ENCODE measurements at places on chromosomes 6 and 20. TPM values are rescaled to one million over a fixed set of nuclear protein-coding genes. Genes with fewer than 3 reads are reported as not detected.

GRCh38 chr20:36237477-36237876 lies 1.2 kb downstream of the AAR2 start:
- DNase-seq = no peak

PANK2 gene
- total RNA-seq = 63.8 TPM

SMIM26 gene
- total RNA-seq = 64.7 TPM

DNA sequence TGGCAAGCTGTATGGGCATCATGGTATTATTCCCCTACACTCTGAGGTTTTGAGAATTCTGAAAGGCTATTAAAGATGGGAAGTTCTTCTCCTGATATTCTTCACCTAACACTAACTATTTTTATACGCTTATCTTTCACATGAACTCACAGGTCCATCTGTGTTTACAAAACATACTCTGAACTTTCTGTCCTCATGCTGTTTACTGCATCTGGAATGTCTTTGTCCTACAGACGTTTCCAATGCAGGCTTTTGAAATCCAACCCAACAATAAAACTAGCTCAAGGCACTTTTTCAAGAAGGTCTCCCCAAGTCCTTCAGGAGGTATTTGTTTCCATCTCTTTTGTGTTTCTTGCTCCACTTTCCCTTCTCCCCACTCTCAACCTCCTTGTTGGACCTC lies 60.5 kb upstream of the MLIP start:
- no peak for DNase-seq

DNA sequence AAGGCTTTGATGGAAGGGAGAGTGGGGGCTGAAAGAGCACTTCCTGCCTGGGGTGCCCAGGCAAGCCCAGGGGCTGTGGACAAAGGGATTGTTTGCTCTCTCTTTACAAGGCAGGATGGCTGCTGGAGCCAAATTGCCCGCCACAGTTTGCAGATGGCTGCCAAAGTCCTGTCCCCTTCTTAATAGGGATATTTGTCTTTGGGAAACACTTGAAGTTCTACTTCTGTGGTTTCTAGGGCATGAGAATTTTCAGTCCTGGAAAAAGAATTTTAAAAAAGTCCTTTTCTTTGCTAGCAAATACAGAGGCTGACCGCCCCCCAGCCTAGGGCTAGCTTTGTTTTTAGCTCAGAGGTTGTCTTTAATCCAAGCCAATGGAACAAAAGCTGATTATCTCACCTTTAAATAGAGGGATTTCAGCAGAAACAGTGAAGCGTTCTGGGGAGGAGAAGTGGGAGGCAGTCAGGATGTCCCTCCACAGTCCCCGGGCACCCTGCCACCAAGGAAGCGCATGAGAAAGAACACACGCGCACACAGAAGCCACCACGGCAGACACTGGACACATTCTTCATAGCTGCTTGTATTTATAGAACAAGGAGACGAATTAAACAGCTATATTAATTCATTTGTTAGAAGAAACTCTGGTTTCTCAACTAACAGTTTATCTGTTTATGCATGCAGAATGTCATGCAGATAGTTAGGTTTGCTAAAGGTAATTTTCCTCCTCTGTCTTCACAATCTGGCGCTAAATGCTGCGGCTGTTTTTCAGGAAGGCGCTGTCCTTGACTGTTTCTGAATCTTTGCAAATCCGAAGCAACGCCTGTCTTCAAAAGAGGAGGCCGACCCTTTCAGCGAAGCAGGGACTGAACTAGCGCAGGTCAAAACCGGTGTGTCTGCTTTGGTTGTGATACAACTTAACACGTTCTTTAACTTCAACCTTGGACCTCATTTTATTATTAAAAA lies 736.9 kb downstream of the QKI start:
- DNase-seq = no peak

SOX18 gene
- 0.25 TPM for total RNA-seq

GRCh38 chr6:27040244-27041042 lies 207.1 kb upstream of the PRSS16 start:
- DNase-seq = no peak

GRCh38 chr20:18321976-18322950 lies 33.9 kb downstream of the ZNF133 start:
- DNase-seq = no peak

DNA sequence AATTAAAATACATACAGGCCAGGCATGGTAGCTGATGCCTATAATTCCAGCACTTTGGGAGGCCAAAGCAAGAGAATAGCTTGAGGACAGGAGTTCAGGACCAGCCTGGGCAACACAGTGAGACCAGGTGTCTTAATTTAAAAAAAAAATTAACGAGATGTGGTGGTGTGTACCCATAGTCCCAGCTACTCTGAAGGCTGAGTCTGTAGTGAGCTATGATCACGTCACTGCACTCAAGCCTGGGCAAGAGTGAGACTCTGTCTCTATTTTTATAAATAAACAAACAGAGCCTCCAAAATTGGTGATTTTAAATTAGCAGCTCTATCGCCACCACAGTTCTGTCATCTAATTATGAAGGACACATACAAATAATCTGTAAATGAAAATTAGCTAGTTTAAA lies 37.9 kb downstream of the ABHD12 start:
- DNase-seq = no peak

KCNK16 gene
- not detected for total RNA-seq

DNA sequence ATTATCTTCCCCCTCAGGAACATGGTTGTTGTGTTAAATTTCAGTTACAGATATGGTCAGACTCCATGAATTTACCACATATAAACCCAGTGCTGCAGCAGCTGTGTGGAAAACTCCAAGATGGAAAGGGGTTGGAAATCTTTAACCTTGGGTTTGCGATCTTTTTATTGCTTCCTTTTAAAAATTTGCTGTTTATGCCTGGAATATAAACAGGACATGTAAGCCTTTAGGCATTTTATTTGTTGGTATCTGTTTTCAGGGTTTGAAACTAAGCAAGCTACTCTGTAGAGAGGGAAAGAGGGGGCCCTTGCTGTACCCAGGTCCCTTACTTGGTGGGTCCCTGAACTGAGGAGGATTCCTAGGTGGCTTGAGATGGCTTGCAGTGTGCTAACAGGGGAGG lies 778 bp downstream of the PKIG start:
- DNase-seq = no peak

PRKN gene
- 0.43 TPM for total RNA-seq

- DNase-seq = peak; percentile 44
These were observed at the start of gene DDR1 for GRCh38 chr6:30883685-30884520. Gene DDR1, plus strand, starts transcription at chr6:30884519. Its CDS starts 4,211 bp downstream, at chr6:30888730.

DNA sequence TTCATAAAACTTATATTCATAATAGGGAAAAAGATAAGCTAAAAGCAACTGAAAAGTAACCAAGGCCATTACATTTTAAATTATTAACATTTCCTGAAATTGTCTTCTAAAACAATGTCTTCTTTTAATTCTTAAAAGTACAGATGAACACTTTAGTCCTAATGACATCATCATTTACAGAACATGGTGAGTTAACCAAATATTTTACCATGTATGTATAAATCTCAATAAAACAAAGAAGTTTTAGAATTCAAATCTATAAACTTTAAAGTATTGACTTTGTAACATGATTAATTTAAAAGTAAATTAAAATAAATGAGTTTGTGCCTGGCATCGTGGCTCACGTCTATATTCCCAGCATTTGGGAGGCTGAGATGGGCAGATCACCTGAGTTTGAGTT lies 125.9 kb upstream of the PRSS16 start:
- no peak for DNase-seq

- no peak for DNase-seq
These were observed 76.9 kb downstream of the NCOA3 start for GRCh38 chr20:47578543-47578942.

- no peak for DNase-seq
These were observed 7.1 kb upstream of the FYN start for GRCh38 chr6:111880181-111880888.

GRCh38 chr6:167403427-167403826 lies 78.5 kb downstream of the TTLL2 start:
- no peak for DNase-seq

DNA sequence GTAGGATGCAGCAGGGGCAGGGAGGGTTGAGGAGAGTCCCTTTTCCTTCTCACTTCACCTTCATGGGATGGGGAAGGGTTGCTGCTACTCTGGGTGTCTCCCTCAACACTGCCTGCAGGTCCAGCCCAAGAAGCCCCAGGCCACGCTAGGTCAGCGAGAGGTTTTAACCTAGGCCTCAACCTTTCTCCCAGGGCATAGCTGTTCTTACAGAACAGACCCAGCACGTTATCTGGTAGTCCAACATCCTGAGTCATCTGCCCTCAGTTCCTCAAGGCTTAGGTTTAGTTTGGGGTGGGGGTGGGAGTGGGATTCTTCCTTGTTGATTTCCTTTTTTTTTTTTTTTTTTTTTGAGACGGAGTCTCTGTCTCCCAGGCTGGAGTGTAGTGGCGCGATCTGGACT lies 15.8 kb downstream of the LRRC73 start:
- no peak for DNase-seq

STX11 gene
- 25.0 TPM for total RNA-seq

GRCh38 chr6:73811706-73812105 lies 115.7 kb downstream of the CD109 start:
- DNase-seq = no peak

DNA sequence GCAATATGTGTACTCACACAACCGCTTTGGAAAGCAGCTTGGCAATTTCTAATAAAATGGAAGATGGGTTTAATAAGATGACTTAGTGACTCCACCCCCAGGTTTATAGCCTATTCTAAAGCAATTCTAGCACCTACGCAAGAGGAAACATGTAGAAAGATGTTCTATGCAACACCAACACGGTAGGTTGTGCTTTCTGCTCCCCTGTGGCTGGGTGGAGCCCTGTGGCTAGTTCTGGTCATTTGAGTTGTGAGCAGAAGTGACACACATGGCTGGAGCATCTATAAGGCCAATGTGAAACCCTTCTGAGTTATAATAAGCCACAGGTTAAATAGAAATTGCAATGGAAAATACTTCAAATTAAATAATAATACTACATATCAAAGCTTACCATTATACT lies 310.7 kb downstream of the CD83 start:
- DNase-seq = no peak

PKHD1 gene
- not detected for total RNA-seq

DNA sequence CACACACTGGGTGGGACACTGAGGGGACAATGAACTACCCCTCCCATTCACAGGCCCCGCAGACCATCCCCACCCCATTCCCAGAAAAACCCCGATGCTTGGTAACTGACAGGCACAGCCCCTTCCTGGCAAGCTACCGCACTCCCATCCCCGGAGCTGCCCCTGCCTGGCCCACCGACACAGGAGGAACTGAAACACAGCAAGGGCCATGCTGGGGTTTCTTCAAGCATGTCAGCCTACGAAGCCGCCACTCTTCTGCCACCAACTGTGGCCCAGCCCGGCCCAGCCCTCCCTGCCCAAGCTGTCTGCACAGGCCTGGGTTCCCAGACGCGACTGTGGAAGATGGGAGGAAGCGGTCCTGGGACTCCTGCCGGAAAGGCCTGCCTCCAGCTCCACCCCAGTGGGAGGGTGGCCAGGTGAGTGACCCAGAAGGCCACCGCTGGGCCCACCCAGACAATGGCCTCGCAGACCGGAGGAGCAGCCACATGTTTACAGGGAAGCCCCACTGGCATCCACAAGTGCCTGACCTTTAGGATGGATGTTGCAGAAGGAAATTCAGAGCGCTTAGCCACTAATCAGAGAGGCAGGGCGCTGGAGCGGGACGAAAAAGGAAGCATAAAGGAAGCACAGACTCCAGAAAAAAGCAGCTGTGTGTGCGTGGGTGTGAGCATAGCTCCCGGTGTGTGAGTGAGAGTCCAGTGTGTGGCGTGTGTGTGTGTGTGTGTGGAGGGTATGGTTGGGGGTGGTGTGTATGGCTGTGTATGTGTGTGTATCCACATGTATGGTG lies 91.6 kb downstream of the PRND start:
- DNase-seq = peak; percentile 39

HCK gene
- total RNA-seq = 0.10 TPM

SLC17A4 gene
- not detected for total RNA-seq

- DNase-seq = no peak
These were observed 31.8 kb upstream of the RSPO4 start for GRCh38 chr20:1033751-1034414.

GRCh38 chr20:50992733-50993457 lies 30.0 kb downstream of the KCNG1 start:
- DNase-seq = peak; percentile 51

DNA sequence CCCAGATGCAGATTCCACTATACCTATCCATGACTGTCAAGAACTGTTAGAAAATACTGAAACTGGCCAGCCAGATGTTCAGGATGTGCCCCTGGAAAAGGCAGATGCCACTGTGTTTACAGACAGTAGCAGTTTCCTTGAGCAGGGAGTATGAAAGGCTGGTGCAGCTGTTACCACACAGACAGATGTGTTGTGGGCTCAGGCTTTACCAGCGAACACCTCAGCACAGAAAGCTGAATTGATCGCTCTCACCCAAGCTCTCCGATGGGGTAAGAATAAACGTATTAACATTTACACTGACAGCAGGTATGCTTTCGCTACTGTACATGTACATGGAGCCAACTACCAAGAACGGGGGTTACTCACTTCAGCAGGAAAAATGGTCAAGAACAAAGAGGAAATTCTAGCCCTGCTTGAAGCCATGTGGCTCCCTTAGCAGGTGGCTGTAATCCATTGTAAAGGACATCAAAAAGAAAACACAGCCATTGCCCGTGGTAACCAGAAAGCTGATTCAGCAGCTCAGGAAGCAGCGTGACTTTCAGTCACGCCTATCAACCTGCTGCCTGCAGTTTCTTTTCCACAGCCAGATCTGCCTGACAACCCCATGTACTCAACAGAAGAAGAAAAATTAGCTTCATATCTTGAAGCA lies 459.7 kb upstream of the HTR1E start:
- no peak for DNase-seq

GRCh38 chr6:113458368-113459010 lies 398.7 kb upstream of the MARCKS start:
- no peak for DNase-seq

DNA sequence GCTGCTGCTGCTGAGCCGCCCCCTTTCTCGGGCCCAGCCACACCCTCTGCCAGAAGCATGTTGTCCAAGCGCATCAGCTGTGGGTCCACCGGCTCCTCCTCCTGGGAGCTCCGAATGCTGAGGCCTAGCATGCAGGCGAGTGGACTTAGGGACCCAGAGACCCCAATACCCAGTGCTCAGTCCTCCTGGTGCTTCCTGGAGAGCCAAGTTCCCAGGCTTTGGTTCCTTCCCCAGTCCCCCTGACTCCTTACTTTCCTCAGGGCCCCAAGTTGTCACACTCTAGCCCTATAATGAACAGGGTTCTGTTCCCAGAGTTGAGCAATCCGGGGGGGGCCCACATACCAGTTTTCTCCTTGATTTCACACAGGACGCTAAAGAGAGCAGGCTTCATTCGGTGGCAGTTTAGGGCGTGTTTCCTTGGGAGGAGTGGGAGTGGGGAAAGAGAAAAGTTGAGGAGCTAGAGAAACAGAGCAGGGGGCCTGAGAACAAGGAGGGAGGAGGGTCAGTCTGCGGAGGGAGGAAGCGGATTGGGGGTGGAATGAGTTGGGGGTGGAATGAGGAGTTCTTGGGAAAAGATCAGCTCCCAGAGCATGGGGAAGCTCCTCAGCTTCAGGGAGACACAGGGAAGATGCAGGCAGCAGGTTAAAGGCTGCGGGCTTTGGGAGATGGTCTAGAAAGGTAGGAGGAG lies 1.5 kb downstream of the PBX2 start:
- DNase-seq = no peak

PRSS35 gene
- total RNA-seq = not detected

ADTRP gene
- total RNA-seq = 5.5 TPM

CYP24A1 gene
- total RNA-seq = not detected

Measured in activated CD4-positive, alpha-beta memory T cell treated with anti-CD3 and anti-CD28 coated beads, Interleukin-2, amount 10 ng/mL, durations not matched to agents 7 days and 5 days (primary cell).